ENCODE measurements at places on chromosomes 12 and 14. TPM values are rescaled to one million over a fixed set of nuclear protein-coding genes. Genes with fewer than 3 reads are reported as not detected.

The KIF26A gene
- not detected for total RNA-seq

The MMP14 gene
- total RNA-seq = 658 TPM

The C12orf60 gene
- total RNA-seq = 1.4 TPM

The POLE2 gene
- total RNA-seq = 6.6 TPM

The LTA4H gene
- 67.4 TPM for total RNA-seq

The ADAM21 gene
- under 0.01 TPM for total RNA-seq

The CLBA1 gene
- total RNA-seq = 8.9 TPM

The RDH11 gene
- 52.7 TPM for total RNA-seq

The RGS6 gene
- total RNA-seq = not detected

The LRRIQ1 gene
- 0.85 TPM for total RNA-seq

The RHEBL1 gene
- total RNA-seq = 0.47 TPM

The GSC gene
- 19.2 TPM for total RNA-seq

The C12orf54 gene
- total RNA-seq = not detected

The CMA1 gene
- not detected for total RNA-seq

The GXYLT1 gene
- 5.4 TPM for total RNA-seq

The TAS2R46 gene
- not detected for total RNA-seq

The PZP gene
- total RNA-seq = not detected

The SHMT2 gene
- 252 TPM for total RNA-seq

The AJUBA gene
- 47.4 TPM for total RNA-seq

The WNT1 gene
- total RNA-seq = not detected

The LGMN gene
- 98.3 TPM for total RNA-seq

The CLEC2A gene
- total RNA-seq = not detected

The NR1H4 gene
- total RNA-seq = 0.12 TPM

The BMAL2 gene
- total RNA-seq = 0.70 TPM

The LTBP2 gene
- total RNA-seq = 39.0 TPM

The B3GNT4 gene
- not detected for total RNA-seq

The STXBP6 gene
- total RNA-seq = 11.2 TPM

The EVL gene
- 34.0 TPM for total RNA-seq

The SLC25A21 gene
- total RNA-seq = not detected

The SSTR1 gene
- total RNA-seq = 0.23 TPM

The GPR162 gene
- 3.7 TPM for total RNA-seq

The WDR20 gene
- total RNA-seq = 9.9 TPM

The ASCL1 gene
- not detected for total RNA-seq

The DIO3 gene
- total RNA-seq = not detected

The SRRM4 gene
- under 0.01 TPM for total RNA-seq

The RNF34 gene
- total RNA-seq = 31.0 TPM

The RDH12 gene
- total RNA-seq = not detected

The NFATC4 gene
- total RNA-seq = 83.0 TPM

The FSCB gene
- not detected for total RNA-seq

The PTPRB gene
- 0.60 TPM for total RNA-seq

The FOXN4 gene
- not detected for total RNA-seq

The TAS2R9 gene
- not detected for total RNA-seq

The DNAI7 gene
- total RNA-seq = not detected
